ENCODE measurements at places on chromosomes 4 and X.

GRCh38 chr4:3354455-3354811, 61.6 kb downstream of the RGS12 start:
- DNase-seq, result no peak

GRCh38 chrX:47927212-47927611, 76.6 kb downstream of the ZNF182 start:
- DNase-seq, result no peak

DNA sequence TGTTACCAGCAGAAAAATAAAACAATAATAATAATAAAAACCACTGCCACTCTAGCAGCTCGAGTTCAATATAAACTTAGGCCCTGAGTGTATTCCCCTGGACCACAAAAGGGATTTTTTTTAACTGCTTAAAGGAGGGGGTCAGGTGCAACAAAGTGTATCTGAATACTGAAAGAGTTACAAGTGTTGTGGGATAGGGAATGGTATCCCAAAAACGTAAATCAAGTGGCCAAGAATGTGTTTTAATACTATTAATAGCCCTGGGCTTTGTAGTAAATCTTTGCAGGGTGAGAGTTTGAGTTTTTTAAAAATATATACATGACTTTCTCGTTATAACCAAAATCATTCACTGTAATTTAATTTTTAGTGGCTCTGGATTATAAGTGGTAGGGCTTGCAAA, 860.1 kb upstream of the INTU start:
- DNase-seq, result no peak

- no peak for DNase-seq
Measured at GRCh38 chr4:169225058-169225751, 45.6 kb downstream of the SH3RF1 start.

DNA sequence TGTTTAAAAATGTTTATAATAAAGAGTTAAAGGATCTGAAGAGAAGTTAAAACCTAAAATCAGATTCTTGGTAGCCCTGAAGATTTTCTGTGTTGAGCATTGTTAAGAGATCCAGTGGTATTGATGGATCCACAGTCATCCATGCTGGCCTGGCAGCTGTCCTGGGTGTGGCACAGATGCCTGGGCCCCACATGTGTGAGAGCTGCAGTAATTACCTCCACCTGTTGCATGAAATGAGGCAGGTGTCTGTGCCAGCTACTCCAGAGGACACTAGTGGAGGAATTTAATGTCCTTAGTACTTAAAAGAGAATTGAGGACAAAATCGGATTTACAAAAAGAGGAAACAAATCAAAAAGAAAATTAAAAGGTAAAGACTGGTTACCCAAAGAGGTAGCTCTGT, 44.0 kb downstream of the MGST2 start:
- no peak for DNase-seq

DNA sequence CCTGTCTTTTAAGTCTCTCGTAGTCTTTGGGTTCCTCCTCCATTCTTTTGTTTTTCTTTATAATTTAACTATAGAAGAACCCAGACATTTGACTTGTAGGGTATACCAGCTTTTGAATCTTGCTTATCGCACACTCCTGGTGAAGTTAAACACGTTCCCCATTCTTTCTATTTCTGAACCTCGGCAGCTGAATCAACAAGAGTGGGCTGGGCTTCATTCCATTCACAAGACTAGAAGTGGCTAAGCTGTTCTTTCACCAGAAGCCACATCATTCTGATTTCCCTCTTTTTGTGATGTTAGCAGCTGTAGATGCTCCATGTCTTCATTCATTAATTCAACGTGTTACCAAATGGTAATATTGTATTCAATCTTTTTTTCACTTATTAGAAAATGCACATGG, 167.9 kb downstream of the CORIN start:
- no peak for DNase-seq

- DNase-seq, result no peak
Measured at GRCh38 chrX:111288841-111289240, 18.6 kb upstream of the CAPN6 start.

DNA sequence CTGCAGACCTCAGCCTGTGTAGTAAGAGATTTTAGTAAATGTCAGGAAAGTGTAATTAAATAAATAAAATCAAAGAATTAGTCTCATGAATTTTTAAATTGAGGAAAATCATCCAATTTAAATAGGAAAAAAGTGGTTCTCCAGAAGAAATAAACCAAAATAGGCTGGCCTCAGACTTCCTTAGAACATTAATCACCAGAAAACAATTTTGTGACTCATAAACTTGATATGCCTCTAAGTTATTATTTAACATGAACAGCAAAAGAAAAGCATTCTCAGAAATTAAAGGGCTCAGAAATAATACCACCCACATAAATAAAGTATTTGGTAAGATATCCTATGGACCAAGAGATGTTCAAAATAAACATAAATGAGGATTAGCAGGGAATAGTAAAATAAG, 14.3 kb downstream of the FAM47B start:
- no peak for DNase-seq

GRCh38 chrX:133215017-133215416, 3.1 kb downstream of the TFDP3 start:
- no peak for DNase-seq

DNA sequence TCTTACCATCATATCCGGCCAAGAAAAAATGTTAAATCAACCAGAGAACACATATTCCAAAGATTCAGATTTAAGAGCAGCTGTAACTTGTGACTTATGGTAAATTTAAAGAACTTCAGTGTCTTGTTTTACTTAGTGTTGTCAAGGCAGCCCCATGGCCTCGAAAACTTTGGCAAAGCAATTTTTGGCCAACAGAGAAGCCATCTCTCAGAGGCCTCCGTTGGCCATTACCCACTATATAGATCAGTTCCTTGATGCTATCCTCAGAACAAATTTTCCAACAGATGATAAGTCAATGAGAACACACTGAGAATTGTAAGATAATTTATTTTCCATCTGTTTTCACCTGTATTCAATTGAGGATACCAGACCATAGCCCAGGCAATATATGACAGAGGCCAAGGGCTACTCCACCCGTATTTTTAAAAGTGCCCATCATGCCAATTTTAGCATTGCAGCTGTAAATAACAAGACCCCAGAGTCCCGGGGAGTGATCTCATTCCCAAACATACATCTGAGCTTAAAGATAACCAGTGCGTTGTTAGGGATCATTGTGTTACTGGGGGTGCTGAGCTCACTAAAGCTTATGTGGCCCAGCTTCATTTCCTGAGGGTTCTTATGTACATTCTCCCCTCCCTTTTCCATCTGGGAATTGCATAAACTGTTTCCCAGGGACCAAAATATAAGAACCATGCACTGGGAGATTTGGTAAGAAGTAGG, 50.0 kb upstream of the PDHA1 start:
- DNase-seq, result no peak

GRCh38 chrX:108097380-108097779, 5.8 kb downstream of the ATG4A start:
- no peak for DNase-seq

DNA sequence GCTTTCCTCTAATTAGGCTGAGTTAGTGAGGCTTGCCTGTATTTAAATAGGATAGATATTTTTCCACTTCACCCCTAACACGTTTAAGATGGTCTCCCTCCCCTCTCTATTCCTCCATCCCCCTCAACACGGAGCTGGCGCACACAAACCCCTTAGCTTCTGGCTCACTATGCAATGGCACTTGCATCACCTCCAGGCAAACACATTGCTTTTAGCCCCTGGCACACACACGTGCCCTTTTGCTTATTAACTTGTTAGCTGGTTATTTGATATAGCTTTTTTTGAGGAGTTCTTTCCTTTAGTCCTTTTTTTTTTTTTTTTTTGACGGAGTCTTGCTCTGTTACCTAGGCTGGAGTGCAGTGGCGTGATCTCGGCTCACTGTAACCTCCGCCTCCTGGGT, 94.3 kb downstream of the HDAC8 start:
- no peak for DNase-seq

GRCh38 chr4:99612281-99612680, 37.7 kb downstream of the MTTP start:
- no peak for DNase-seq

DNA sequence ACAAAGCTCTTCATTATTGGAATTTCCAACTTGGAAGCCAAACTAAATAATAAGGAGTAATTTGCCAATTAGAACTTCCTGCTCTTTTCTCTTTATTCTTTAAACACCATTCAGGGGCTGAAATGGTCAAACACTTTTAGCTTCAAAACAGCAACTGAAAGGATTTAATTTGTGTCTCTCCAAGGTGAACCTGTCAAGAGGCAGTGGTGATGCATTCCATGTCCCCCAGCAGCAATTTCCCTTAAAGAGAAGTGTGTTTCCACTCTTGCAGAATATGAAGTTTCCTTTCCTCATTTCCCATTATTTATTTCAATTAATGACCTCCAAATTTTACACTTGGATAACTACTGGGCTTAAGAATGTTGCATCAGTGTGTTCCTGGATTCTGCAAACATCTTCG, 156.0 kb downstream of the COL25A1 start:
- DNase-seq, result no peak

- no peak for DNase-seq
Measured at GRCh38 chr4:13299343-13299742, 184.8 kb downstream of the RAB28 start.

- DNase-seq, result no peak
Measured at GRCh38 chr4:139959396-139959795, 194.6 kb downstream of the MAML3 start.

- no peak for DNase-seq
Measured at GRCh38 chr4:157075401-157075800, 549 bp upstream of the GLRB start.

GRCh38 chrX:53247928-53248327, 22.9 kb upstream of the KDM5C start:
- DNase-seq, result no peak

DNA sequence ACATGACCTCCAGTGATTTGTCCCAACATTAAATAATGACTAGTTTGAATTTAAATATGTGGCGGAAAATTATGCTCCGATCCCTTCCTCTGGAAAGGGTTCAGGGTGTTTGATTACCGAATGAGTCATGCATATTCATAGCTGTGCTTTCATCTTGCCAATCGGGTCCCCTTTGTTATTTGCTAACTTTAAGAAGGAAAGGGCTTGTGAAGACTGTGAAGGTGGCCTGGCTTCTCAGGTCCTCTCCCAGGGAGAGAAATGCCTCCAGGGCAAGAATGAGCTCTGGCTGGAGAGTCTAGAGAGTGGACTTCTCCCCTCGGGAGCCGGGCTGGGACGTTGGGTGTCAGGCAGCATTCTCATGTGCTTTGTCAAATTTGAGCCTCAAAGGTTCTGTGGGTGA, 155.5 kb upstream of the PSAPL1 start:
- no peak for DNase-seq

GRCh38 chr4:189533603-189534002, 407.1 kb upstream of the FRG1 start:
- no peak for DNase-seq

GRCh38 chr4:85419103-85419502, 55.8 kb upstream of the ARHGAP24 start:
- DNase-seq, result no peak

GRCh38 chr4:10605031-10605430, 79.5 kb downstream of the CLNK start:
- DNase-seq, result no peak

- DNase-seq, result peak; percentile 96
Measured at GRCh38 chr4:124275-125081, at the start of gene ZNF718. Gene ZNF718 (plus strand): TSS chr4:124501. CDS start chr4:124671, 170 bp downstream.

DNA sequence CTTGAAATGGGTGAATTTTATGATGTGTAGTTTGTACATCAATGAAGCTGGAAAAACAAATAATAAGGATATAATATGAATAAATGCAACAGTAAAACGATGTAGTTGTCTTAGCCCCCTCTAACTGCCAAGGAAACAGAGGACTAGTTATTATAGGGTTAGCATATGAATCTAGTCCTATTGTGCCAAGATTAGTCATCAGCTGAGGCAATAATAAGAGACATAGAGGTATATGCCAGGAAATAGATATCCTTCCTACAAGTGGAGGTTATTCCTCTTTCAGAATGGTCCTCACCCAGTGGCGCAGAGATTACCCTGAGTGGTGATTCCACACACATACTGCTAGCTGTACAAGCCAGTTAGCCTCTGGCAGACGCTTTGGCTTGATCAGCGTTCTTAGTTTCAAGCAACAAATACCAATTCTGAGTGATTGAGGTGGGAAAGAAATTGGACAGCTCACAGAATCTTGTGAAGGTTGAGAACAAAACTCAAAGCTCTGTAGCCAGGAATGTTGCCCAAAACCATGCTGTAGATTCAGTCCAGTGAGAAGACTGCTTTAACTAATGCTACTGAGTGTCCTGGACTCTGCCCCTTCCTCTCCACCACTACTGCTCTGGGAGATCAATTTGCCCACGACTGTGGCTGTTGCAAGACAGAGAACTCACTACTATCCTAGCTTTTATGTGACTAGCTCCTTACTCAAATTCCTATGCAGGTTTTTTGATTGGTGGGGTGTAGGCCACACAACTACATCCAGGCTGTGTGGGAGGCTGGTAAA, 27.0 kb upstream of the ZNF280C start:
- DNase-seq, result no peak

- no peak for DNase-seq
Measured at GRCh38 chr4:41369680-41370079, 113.0 kb downstream of the UCHL1 start.

- DNase-seq, result no peak
Measured at GRCh38 chrX:16797358-16797757, 11.1 kb downstream of the TXLNG start.

DNA sequence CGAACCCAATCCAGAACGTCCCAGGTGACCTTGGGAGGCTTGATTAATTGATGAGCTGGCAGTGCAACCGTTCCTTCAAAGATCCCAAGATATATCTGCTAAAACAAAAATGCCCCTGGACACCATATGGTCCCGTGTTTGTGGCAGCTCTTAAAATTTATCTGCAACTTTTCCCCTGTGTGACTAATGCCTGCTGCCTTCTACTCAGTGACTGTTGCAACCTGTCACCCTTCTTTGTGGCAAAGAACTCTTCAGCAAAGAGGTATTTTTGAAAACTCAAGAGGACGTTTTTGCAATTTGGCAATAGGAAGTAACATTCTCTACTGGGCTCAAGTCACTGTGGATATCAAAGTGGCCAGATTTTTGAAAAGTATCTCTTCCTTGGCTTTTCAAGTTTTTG, 75.8 kb upstream of the SOD3 start:
- DNase-seq, result no peak

GRCh38 chrX:154378059-154378798, 866 bp upstream of the EMD start:
- peak; percentile 32 for DNase-seq

DNA sequence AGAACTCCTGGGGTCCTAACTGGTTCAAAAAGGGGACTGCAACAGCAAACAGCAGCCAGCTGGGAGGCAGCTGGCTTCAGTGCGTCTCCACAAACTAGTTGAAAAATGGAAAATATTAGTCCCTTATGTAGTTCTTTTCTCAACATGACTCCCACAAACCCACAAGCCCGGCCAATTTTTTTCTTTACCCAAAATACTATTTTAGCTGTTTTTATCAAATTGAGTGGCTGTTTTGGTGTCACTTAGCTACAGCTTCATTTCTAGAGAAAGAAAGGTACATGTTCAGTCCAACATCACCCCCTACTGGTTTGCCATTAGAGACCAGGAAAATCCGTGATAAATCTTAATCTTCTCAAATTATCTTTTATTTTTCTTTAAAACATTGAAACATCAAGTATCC, 97.2 kb downstream of the GUCY2F start:
- no peak for DNase-seq

GRCh38 chr4:11480683-11481082, 52.0 kb upstream of the HS3ST1 start:
- no peak for DNase-seq
